ENCODE measurements at places on chromosomes 2 and 18.

- DNase-seq: no peak
Measured at GRCh38 chr2:9765611-9766531, 77.4 kb upstream of the TAF1B start.

GRCh38 chr2:121298476-121298875 is 13.5 kb upstream of the TFCP2L1 start:
- DNase-seq: no peak

DNA sequence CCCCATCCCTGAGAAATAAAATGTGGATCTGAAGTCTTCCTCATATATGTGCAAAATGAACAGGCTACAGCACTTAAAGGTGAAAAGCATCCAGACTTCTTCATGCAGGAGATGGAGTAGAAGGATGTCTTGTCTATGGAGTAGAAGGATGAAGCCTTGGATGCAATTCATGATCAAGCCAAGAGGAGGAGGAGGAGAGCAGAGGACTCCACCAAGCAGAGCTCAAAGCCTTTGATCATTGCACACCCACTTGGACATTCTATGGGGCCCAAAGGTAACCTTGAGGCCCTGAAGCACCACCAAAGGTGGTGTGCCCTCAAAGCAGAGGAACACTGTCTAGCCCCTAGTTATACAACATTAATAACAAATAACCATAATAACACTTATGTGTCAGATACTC is 17.3 kb downstream of the ACMSD start:
- no peak for DNase-seq

GRCh38 chr2:7508296-7508943 is 591.2 kb downstream of the RNF144A start:
- DNase-seq: no peak

DNA sequence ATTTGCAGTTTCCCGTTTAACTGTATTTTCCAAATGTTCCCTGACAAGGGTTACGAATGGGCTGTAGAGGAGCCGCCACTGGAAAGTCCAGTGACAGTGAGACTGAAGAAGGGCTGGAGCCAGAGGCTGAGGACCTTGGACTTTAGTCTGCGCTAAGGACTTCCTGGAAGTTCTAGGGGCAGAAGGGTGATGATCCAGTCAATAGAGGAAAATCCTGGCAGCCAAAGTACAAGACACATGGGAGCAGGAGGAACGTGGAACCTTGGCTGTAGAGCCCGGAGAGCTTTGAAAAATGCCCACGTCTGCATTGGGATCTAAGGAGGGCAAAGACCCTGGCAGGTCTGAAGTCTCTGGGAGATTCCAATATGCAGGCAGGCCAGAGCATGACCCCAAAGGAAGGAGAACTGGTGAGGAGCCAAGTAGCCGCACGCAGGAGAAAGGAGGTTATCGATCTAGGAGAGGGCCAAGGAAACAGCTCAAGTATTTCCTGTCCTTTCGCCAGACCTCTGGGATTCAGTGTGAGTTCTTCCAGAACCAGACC is 28.5 kb downstream of the MBP start:
- no peak for DNase-seq

GRCh38 chr2:147110317-147110716 is 734.5 kb upstream of the ACVR2A start:
- DNase-seq: no peak

GRCh38 chr2:42061839-42062238 is 14.0 kb downstream of the PKDCC start:
- no peak for DNase-seq

DNA sequence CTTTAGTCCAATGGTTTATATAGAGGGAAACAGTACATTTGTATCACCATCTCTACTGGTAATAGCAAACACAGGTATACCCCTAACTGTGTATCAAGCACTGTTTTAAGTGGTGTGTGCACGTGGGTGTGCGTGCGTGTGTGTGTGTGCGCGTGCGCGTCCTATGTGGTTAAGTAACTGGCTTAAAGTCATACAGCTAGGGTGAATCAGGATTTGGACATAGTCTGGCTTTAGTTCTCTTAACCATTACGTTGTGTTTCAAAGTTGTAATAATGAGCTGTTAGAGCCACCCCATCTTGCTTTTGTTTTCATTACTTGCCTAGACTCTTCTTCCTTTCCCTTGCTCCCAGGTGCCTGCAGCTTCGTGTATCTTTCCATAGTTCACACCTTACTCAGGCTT is 2.1 kb downstream of the HADHB start:
- no peak for DNase-seq

GRCh38 chr2:174589334-174589733 is 8.3 kb downstream of the WIPF1 start:
- no peak for DNase-seq

DNA sequence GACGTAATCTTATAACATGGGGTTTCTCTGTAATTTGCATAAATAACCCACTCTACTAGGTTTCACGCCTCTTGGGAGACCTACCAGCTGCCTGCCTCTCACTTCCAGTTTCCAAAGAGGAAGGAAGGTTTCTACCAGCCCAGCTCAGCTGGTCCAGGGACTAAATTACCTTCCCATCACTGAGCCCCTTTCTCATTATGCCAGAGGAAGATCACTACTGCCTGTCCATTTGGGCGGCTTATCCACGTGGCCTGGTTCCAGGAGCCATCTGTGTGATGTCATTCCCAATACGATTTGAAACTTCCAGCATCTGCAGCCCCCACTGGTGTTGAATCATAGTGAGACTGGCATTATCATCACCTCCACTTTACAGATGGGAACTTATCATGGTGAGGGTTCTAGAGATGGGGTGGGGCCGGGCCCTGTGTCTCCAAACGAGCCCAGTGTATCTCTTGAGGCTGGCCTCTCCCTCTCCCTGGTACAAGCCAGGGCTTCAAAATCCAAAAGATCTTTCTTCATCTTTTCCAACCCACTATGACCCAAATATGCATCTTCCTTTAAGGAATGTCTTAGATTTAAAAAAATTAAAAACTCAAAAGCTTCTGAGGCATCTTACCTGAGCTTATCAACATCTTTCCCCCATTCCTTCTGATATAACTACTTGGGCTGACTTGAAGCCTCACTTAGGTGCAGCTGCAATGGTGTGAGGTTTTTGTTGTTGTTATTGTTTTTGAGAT is 140.8 kb downstream of the DDX1 start:
- DNase-seq: no peak

DNA sequence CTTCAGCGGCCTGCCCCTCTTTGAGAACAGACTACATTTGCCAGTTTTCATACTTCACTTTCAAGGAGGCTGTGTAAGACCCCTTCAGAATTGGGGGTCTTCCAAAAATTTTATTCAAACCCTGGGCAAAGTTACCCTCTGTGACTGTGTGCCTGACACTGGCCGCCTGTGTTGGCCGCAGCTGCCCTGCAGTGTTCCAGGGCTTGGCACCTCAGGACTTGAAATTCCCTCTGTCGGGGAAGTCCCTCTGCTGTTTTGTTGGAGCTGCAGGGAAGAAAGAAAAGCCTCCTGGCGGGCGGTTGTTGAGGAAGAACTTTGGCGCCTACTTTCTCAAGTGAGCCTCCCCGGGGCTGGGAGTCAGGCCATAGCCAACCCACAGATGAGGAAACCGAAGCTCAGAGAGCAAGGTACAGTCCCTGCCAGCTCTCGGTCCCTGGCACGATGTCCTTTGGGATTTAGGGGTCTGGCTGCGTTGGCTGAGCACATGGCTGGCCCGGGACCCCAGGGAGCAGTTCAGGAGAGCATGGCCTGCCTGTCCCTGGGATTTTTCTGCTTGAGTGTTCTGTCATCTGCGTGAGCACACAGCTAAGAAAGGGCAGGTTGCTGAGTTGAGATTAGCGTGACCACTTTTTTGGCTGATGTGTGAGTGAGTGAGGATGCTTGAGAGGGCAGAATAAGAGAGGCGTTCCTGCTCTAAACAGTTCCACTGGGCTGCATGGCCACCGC is 17.9 kb upstream of the ASB1 start:
- no peak for DNase-seq

DNA sequence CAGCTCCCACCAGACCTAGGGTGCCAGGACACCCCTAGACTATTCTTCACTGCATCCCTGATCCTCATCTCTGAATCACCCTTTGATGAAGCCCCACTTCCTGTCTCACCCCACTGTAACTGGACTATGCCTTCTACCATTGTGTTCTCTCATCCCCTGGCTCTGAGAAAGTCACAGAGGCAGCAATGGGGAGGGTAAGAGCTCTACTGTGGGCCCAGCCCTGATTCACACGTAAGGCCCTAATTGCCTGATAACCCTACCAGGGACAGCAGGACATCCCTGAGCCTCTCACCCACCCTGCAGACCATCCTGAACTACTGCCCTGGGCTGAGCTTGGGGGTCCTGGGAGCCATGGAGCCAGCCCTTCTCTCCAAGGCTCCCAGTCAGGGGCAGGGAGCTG is 1.5 kb upstream of the PROM2 start:
- DNase-seq: no peak

GRCh38 chr2:44479127-44479887 is 117.6 kb downstream of the CAMKMT start:
- peak; percentile 81 for DNase-seq

DNA sequence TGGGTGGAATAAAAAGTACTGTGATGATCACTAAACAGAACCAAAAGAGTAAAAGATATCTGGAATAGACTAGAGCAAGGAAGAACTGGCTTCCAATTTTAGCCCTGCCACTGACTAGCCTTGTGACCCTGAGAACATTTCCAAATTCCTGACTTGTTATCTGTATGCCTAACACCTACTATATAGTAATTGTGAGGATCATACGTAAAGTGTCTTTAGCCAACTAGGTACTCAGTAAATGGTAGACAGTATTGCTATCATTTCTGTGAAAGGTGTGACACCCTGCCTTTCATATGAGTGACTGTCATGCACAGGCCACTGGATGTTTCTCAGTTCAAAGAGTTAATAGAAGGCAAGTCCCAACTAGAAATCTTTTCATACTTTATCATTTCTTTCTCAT is 29.8 kb downstream of the CYTIP start:
- DNase-seq: no peak

GRCh38 chr18:54238173-54238936 is 13.9 kb upstream of the MBD2 start:
- DNase-seq: no peak

GRCh38 chr2:128796321-128796720 is 477.7 kb upstream of the HS6ST1 start:
- no peak for DNase-seq

DNA sequence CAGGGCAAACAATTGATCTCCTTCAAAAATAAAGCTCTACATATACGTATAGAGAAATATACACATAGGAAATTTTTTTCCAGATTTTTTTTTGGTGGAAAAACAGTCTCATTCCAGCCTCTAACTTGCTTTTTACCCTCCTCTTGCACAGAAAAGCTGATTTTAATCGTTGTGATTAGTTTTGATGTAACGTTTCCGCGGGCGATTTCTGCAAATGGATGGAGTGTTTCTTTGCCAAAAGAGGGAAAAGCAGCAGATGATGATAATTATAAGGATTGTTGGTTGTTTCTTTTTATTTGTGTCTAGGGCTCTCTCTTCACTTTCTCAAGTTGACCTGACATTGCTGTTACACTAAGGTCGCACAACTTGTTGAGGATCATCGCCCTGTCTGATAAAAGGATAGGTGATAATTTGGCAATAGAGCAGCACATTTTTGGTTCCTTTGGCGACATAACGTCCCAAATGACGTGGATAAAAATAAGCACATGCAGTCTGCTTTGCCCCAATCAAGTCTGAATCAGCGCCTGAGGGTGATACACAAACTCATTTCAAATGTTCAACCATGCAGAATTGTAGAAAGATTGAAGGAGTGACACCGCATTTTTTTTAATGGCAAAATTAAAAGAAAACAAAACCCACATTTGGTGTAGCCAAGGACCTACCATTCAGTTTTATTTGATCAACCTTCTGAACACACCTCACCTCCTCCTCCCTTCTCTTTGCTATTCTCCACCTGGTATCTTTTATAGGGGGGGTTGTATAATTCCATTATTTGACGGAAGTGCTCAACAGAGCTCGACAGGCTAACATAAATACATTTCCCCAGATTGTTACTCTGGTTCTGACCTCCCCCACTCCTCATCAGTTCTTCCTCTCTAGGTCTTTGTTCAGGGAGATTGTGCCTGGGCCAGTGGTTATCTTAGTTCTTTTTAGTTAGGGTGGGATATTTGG is 109.6 kb upstream of the KCTD1 start:
- no peak for DNase-seq

GRCh38 chr2:177612659-177613058 is 220.1 kb downstream of the AGPS start:
- no peak for DNase-seq

GRCh38 chr2:61759005-61759404 is 94.9 kb downstream of the FAM161A start:
- no peak for DNase-seq

GRCh38 chr2:69701100-69701945 is 40.6 kb upstream of the ANXA4 start:
- no peak for DNase-seq

DNA sequence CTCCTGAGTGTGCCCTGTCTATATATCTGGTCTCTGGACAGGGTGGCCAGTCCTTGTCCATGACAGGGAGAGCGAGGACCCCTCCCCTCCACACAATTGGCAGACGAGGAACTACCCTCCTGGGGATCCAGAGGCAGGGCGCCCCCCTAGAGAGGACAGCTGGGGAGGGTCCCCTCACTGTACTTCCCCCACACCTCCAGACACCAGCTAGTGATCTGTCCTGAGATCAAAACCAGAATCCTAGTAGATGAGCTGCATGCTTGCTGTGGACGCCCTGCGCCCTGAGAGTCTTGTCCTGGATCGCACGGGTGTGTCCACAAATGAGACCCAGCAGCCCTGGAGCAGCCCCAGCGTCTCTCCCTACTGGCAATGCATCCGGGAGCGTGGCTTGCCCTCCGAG is 83.4 kb upstream of the PXDN start:
- no peak for DNase-seq

GRCh38 chr2:180905461-180905860 is 74.9 kb upstream of the UBE2E3 start:
- DNase-seq: no peak

DNA sequence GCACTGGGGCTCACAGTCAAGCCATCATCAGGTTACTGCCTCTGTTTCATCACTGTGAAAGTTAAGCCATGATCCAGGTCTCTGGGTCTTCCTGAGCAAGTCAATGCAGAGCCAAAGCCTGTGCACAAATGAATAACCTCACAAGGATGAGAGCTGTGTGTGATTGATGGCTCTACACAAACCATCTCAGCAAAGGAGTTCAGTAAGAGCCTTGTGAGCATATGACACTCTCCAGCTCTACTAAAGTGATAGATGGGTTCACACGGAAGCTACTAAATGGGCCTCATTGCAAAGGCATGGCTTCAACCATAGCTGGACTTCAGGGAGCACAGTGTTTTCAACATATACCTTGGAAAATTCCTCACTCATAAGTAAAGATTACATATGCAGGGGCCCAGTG is 101.5 kb downstream of the AFF3 start:
- DNase-seq: no peak

DNA sequence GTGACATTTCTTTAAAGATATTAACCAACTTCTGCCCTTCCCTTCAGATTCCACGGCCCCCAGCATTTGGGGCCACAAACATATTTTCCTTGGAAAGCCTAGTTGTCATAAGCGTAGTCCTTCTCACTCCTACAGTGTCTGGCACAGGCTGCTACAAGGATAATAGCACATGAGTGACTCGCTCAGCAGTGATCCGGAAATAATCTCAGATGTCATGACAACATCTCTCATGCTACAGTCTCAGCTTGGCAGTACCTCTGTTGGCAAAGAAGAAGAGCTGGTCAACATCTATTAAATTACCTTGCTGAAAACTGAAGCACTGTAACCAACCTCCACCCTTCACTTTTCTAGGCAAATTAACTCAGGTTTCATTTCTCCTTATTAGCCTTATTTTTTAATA is 351.7 kb downstream of the RAD51AP2 start:
- DNase-seq: no peak

GRCh38 chr2:160812830-160813505 is 319.4 kb upstream of the RBMS1 start:
- no peak for DNase-seq

Data from putamen (tissue), 1 donor.